ENCODE measurements at places on chromosomes 1 and 21.

DNA sequence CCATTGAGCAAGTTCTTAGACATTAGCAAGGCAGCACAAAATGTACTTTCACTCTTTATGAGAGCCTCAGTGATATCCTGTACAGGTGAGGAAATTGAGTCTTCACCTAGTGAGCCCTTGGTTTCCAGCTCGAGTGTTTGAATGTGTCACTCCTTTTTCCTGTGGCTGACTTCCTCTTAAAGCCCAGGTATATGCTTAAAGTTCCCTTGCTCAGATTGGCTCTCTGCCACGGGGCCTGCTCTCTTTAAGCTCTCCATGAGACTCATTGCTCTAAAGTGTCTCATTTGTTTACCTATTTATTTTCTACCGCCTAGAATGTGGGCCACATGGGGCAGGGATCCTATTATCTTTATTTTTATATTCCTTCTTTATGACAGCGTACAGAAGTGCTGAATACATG, 324.9 kb downstream of the SIPA1L2 start:
- no peak for DNase-seq

GRCh38 chr1:30382496-30382895, 340.9 kb downstream of the MATN1 start:
- no peak for DNase-seq

- DNase-seq: no peak
These were observed 2.0 kb upstream of the KRTAP19-1 start for GRCh38 chr21:30482130-30482529.

GRCh38 chr1:12604986-12605385, 13.0 kb downstream of the DHRS3 start:
- DNase-seq: no peak

DNA sequence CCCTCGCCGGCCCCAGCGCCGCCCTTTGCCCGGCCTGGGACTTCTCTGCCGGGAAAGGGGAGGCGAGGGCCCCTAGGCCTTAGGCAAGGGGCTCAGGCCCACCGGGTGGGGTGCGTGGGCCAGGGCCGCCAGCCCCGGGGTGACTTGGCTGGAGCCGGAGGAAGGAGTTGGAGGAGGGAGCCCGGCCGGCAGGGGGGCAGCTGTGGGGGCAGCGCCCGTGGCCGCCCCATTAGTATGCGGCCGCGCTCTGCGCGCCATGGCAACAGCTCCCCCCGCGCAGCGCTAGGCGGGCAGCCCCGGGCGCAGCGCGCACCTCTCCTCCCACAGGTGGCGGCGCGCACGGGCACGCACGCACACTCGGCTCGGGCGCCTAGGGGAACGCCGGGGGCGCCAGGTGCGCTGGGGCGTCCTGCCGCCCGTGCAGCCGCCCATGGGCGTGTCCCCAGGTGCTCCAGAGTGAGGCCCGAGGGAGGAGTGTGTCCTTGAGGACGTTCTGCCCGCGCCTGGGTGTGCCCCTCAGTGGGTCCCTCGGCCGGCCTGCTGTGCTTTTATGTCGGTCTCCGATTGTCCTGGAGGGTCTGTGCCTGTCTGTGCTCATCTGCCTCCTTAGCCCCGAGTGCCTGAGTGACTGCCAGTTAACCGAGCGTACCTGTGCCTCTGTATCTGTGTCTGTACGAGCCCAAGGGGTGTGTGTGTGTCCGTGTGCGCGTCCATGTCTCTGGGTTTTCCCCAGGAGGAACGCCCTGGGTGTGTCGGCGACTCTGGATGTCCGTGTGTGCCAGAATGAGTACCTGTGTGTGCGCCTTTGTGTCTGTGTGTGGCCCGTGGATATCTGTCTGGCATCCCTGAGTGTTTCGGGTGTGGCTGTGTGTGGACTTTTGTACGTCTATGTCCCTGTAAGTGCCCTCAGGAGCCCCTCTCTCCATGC, 38.2 kb upstream of the WASF2 start:
- DNase-seq: no peak

DNA sequence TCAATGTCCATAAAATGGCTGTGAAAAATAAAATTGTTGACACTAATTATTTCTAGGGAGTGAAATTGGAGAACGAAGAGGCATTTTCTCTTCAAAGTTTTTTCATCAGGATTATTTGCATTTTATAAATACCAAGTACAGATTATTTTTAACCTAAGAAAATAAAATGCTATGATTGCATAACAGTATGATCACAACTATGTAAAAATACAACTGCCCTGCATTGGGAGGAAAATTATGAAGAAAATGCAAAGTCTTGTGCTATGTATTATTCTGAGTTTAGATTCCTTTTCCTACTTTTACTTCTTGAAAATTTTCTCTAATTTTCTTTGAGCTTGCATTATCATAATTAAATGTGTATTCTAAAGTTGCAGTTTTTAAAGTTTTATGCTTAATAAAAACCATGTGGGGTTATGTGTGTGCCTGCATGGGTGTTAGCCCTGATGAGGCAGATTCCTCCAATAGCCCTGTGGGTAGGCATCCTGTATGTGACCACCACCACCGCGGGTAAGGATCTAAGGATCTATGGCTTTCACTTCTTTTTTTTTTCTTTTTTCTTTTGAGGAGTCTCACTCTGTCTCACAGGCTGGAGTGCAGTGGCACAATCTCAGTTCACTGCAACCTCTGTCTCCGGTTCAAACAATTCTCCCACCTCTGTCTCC, 24.7 kb downstream of the STX6 start:
- no peak for DNase-seq

DNA sequence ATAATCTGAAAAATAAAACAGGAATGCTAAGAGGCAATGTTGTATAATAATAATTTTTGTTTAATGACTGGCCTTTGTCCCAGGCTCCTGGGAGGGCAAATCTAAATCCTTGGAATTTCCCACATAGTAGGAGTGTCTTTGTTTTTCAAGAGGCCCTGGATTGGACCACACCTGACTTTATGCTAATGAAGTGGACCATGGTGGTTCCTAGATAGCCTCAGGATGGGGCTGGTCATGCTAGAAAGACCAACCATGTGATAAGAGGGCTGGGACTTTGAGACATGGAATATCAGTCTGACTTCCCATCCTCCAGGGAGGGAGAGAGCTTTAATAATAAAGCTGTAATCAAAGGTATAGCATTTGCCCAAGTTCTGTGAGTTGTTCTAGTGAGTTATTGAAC, 138.2 kb upstream of the RAB4A start:
- no peak for DNase-seq

DNA sequence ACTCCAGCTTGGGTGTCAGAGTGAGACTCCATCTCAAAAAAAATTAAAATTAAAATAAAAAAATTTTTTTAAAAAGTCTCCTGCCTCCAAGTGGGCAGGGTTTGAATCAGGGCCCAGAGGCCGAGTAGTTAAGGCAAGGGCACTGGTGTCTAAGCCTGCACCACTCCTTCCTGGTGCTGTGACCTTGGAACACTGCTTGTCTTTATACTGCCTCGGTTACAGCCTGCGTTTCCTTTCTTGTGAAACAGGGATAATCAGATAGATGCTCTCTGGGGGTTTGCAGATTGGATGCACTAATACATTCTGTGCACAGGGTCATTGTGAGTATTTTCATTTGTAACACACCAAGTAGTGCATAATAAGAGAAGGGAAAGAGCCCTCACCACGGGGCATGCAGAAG, 58.4 kb upstream of the EFHD2 start:
- no peak for DNase-seq

DNA sequence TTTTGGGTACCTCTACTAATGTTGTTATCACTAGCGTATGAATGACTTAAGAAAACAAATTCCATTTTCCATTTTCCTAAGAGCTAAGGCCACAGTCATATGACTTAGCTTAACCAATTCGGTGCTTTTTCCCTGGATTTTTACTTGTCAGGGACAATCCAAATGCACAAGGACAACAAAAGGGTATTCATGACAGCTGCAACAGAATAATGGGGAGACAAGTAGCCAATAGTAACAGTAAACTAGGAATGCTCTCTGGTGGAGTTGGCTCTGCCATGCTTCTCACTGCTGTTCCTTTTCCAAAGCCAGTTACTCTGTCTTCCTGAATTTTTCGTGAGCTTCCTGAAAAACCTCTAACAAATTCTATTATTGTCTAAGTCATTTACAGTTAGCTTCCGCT, 52.9 kb downstream of the LRRIQ3 start:
- no peak for DNase-seq

DNA sequence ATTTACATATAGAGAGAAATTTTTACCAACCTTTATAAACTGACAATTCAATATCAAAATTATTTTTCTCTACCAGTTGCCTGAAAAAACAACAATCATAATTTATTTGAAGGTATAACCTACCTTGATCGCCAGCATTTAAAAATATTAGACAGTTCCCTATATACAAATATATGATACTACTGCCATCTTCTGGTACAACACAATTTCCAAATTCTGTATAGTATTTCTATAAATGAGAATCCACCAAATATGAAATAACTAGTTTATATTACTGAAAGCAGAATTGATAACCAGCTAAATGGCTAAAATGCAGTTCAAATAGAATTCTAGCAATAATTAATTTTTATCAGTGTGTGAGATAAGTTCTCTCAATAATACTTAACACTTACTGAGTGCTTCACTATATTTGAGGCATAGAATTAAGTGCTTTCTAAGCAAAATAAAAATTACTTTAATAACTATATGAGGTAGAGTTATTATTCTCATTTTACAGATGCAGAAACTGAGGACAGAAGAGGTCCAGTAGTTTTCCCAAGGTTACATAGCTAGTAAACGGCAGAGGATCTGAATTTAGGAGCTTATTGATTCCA, 75.6 kb downstream of the PIGK start:
- DNase-seq: no peak

GRCh38 chr1:247373721-247374141, 42.1 kb upstream of the ZNF496 start:
- no peak for DNase-seq

DNA sequence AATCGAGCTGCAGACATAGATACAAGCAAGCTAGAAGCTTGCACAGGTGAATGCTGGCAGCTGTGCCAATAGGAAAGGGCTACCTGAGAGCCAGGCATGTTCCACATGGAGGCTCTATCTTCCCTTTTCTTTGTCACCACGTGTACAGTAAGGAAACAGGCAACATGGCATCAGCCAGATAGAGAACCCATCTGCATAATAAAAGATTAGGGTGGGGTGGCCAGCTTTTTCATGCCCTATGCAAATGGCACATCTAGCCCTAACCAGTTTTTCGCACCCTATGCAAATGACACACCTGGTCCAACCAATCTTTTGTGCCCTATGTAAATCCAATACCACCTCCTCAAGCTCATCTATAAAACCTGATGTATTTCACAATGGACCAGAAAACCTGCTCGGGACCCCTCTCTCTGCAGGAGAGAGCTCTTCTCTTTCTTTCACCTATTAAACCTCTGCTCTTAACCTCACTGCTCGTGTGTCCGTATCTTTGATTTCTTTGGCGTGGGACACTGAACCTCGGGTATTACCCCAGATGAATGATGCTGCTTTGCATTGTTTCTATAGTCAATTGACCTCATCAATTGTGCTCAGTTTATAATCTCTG, 93.9 kb downstream of the SLC30A10 start:
- no peak for DNase-seq

GRCh38 chr1:57976216-57976615, 552.4 kb upstream of the DAB1 start:
- no peak for DNase-seq

- DNase-seq: no peak
These were observed at the start of gene KRTAP12-2 for GRCh38 chr21:44666401-44667320. TSS of gene KRTAP12-2 (minus strand) at chr21:44666927. CDS start at chr21:44666886, 41 bp downstream.

- no peak for DNase-seq
These were observed 107.2 kb upstream of the WNT4 start for GRCh38 chr1:22249928-22250680.

GRCh38 chr1:61237147-61237546, 154.8 kb downstream of the NFIA start:
- no peak for DNase-seq

- no peak for DNase-seq
These were observed 1160.8 kb upstream of the ADGRL2 start for GRCh38 chr1:80639777-80640533.

DNA sequence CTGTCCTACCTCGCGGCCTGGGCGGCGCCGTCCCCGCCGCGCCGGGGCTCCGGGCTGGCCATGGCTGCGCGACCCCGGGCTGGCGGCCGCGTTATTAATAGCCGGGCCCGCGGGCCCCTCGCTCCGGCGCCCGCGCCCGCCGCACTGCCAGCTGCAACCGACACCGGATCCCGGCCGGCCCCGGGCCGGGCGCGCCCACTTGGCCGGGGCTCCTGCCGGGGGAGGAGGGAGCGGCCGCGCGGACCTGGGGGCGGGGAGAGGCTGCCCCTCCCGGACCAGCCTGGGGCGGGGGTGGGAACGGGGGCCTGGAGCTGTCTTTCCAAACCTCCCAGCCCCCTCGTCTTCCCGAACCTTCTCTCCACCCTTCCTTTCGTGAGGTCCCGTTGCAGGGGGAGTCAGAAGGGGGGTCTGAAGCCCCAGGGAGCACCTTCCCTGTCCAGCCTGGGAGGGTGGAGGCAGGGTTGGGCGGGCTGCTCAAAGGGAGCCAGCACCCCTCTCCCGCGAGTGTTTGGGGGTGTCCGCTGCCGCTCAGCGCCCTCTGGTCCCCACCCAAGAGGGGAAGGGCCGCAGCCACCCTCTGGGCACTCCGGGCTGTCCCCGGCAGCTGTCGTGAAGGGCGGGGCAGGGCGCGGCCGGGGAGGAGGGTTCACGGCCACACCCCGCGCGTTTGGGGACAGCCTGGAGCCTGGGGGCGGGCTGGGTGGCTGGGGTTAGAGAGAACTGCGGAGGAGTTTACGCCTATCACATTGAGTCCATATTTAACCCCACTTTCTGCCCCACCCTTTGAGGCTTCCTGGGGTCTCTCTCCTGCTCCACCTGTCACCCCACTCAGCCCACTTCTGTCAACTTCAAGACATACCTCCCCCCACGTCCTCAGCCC, at the start of gene SYNC:
Gene SYNC, minus strand, starts transcription at position 172 of the 880 bp plus-strand sequence. Its CDS starts 110 bp downstream, at position 62.
- no peak for DNase-seq

DNA sequence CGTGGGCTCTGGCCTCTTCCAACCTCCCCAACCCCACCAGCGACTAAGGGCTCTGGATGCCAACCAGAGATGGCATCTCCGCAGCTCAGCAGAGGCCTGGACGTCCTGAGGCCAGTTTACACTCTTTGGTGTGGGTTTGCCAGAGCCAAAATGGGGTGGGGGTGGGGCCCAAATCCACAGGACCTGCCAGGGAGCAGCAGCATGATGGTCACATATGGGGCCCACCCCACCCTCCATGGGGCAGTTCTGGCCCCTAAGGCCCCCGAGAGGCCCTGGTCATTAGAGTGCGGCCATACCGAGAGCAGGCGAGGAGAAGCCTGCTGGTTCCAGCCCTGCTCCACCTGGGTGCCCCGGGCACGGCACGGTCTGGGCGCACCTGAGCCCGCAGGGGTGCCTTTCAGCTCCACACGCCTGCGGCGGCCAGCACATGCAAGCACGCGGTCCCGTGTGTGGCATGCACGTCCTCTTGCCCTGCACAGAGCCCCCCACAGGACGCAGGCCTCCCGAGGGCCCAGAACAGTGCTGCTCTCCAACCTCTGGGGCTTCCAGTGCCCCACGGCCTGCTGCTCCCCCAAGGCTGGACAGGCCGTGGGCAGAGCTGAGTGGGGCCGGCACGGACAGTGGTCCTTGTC, 4.8 kb downstream of the C1QTNF12 start:
- DNase-seq: no peak

GRCh38 chr1:203282720-203283542, 22.4 kb upstream of the BTG2 start:
- no peak for DNase-seq

GRCh38 chr1:16979475-16980327, 719 bp downstream of the MFAP2 start:
- no peak for DNase-seq

GRCh38 chr1:210174133-210174532, 58.5 kb upstream of the SERTAD4 start:
- no peak for DNase-seq

All from cortex of kidney (tissue), 1 donor.